ENCODE measurements at places on chromosomes 1 and 21.

DNA sequence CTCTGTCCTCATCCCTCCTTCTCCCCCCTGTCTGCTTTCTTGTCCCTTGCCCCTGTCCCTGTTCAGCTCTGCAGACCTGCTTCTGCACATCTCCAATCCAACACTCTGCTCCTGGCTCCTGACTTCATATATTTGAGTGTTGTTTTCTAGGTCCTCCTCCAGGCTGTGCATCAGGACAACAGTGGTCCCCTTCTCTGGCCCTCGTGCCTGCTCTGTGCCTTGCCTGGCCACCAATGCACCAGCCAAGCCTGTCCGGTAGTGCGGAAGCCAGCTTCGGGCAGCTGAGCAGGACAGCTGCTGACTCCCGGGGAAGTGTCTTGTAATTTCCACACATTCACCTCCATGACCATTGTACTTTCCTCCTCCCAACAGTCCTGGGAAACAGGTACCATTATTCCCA is 203.4 kb upstream of the RAB4A start:
- no peak for DNase-seq

DNA sequence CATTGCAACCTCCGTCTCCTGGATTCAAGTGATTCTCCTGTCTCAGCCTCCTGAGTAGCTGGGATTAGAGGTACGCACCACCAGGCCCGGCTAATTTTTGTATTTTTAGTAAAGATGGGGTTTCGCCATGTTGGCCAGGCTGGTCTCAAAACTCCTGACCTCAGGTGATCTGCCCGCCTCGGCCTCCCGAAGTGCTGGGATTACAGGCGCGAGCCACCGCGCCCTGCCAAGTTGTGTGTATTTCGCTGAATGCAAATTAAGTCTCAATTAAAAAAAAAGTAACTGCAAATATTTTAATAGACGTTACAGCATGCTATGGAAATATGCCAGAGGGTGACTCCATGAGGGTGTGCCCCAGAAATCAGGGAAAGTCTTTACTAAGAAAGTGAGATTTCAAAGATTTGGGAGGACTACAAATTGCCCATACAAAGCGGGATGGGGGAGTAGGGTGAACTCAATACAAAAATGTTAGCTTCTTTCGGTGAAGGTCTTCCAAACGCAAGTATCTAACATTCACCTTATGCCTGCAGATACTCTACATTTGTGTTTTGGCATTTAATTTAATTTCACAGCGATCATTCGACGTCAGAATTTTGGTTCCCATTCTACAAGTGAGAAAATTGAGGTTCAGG is 85.6 kb downstream of the NKAIN1 start:
- no peak for DNase-seq

GRCh38 chr1:167387251-167387910 is 130.9 kb downstream of the CD247 start:
- no peak for DNase-seq

DNA sequence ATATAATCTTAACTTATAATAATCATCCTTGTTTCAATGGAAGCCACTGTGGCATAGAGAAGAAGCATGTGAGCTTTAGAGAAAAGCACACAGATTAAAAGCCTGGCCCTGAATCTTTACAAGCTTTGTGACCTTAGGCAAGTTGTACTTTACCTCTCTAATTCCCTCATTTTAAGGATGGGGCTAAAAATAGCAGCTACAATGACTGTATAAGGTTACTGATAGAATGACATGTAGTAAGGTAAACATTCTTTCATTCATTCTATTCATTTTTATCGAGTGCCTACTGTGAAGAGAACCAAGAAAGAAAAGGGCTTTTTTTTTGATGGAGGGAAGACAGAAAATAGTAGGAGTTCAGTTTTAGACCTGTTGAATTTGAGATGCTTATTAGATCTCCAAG is 25.6 kb downstream of the CDKN2C start:
- DNase-seq = no peak

DNA sequence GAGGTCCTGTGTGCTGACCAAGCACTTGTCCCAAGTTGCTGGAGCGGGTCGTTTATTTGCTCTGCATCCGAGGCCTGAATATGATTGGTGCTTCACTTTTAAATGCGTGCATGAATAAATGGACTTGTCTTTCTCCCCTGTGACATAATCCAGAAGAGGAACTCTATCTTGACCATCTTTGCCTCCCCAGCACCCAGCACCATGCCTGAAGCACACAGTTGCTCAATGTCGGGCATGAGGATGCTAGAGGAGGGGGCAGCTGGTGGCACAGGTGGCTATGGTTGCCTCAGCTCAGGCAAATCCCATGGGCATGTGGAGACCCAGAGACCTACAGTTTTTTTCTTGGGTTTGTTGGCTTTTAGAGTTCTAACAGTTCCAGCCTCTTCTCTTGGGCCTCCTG is 142.6 kb downstream of the KAZN start:
- DNase-seq = no peak
